SW 1271 (cell line): ENCODE measurements at places on chromosomes 16 and 17.
A peak's percentile ranks its signal among the peaks of the same experiment; 100 is the strongest.

- peak; percentile 76 for DNase-seq
Measured at GRCh38 chr16:22195695-22196558, 10.2 kb upstream of the EEF2K start.

DNA sequence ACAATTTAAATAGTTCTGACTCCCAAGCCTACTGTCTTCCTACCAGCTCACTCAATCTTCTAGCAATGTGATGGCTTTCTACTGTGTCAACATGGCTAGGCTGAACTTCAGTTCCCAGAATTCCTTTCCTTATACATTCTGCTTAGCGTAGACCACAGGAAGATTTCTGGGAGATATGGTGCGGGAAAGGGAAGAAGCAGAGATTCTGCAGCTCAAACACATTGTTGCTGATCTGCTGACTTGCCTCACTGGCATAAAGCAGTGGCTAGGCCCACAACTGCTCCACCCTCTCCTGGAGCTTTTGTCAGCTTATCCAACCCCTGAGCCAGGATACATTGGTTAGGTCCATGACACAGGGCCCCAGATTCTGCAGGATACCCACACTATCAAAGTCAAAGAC is 58.8 kb downstream of the GAS7 start:
- no peak for DNase-seq

DNA sequence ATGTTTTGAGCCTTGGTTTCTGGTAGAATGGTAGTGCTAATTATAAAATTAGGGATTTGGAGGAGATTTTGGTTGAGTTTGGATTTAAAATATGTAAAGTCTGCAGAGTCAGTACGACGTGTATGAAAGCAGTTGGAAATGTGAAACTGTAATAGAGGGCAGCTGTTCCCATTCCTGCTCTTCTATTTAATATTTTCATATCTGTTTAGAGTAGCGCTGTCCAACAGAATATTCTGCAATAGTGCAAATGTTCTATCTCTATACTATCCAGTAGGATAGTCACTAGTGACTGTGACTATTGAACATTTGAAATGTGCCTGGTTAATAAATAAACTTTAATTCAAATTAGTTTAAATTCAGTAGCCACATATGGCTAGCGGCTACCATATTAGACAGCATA is 443.4 kb upstream of the SOX9 start:
- no peak for DNase-seq

DNA sequence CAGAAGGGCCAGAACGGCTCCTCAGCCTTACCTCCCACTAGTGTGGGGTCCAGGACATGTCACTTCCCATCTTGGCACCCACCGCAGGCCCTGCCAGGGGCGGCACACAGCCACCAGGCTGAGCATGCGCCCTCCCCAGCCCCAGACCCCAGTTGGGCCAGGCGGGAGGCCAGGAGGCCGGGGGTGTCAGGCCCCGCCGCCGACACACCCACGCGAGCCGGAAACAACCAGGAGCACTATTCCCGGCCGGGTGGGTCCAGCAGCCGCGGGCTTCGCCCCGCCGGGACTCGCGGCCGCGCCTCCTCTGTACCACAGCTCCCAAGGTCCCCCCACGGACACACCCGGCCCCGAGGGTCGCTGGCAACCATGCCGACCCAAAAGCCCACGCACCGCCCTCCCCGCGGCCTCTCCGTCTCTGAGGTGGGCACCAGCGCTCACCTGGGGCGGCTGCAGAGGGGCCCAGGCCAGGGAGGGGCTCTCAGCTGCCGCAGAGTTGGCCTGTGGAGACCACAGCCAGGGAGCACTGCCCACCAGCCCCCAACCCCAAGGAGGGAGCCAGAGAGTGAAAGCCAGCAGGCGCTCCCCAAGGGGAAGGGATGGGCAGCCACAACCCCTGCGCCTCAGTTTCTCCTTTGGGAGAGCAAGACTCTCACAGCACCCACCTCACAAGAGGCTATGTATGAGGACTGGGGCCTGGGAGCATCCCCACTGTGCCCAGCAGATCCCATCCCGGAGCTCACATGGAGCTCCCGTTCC is 18.0 kb downstream of the B9D1 start:
- DNase-seq: no peak

DNA sequence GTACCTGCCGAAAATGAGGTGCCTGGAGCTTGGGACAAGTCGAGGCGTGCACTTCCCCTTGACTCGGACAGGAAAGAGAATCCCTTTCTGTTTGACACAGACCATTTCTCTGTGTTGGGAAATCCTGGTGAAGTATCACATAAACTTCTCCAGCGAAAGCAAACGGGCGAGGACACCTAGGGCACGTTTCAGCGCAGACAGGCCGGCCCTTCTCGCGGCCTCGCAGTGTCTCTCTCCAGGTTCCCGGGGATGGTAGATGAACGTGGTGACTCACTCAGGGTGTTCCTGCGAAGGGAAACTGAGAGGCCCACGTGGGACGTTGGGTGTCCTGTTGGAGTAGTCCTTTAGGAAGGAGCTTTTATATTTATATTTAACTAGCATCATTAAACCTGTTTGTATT is 36.3 kb upstream of the ZNF750 start:
- no peak for DNase-seq

- no peak for DNase-seq
Measured at GRCh38 chr16:86127366-86127765, 228.4 kb downstream of the IRF8 start.

- DNase-seq: no peak
Measured at GRCh38 chr16:90072442-90073105, 4.6 kb downstream of the PRDM7 start.

GRCh38 chr17:7650509-7651096 is at the start of gene ATP1B2:
Gene ATP1B2, plus strand, starts transcription at chr17:7650926. Its CDS starts 593 bp downstream, at chr17:7651519.
- no peak for DNase-seq

- DNase-seq: no peak
Measured at GRCh38 chr16:35686595-35686994, 2227.2 kb downstream of the TP53TG3F start.

- DNase-seq: no peak
Measured at GRCh38 chr16:78249832-78250231, 150.4 kb downstream of the WWOX start.

DNA sequence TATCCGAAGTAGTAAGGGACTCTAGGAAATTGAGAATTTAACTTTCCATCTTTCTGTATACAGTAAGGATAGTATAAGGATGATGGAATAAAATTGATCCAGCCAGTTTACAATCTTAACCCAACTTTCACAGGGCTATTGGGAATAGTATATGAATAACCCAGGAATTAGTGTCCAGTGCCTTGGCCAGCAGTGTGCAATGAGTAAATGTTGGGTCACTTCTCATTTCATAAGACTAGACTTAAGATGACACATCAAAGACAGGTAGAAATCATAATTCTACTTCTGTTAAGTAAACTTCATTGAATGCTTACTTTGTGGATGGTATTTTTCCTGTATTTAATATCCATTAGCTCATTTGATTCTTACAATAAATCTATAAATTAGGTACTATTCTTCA is 949.6 kb upstream of the GOT2 start:
- DNase-seq: no peak

DNA sequence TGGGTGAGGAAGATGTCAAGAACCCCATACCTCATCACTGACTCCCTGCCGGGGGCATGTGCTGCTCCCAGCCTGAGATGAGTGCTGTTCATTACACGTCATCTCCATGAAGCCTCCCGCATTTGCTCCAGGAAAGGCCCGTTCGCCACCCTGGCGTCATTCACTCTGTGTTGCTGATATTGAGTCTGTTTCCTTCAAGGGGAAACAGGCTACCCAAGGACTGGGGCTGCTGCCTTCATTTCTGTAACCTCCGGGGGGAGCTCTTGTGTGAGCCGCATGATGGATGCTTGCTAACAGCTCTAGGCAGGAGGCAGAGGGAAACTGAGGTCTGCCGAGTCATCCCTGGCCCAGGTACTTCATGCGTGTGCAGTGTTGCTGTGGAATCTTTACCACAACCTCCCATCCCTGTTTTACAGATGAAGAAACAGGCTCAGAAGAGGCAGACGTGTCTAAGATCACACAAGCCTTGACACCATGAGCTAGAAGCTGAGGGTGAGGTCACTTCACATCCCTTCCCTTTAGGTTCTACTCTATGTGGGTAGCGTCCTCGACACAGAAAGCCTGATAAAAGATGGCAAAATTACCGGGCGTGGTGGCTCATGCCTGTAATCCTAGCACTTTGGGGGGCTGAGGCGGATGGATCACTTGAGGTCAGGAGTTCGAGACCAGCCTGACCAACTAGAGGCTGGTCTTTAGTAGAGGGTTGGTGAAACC is 3.5 kb upstream of the ARMC5 start:
- DNase-seq: no peak

- no peak for DNase-seq
Measured at GRCh38 chr16:53541326-53541725, 38.3 kb upstream of the AKTIP start.

GRCh38 chr17:17565471-17566339 is 25.8 kb downstream of the PEMT start:
- DNase-seq: no peak

DNA sequence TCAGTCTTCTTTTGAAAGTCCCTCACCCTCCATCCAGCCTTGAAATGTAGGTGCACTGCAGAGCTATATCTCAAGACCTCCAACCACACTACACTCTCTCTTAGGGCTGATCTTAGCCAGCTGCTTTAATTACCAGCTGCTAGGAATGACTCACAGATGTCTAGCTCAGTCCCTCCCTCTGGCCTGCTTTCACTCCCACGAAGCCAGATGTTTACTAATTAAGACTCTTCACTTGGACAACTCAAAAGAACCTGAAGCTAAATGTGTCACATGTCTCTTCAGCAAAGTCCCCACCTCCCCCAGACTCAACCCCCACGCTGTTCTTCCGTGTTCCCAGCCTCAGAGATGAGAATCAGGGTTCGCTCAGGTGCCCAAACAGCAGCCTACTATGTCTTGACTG is 2.6 kb downstream of the GTF3C1 start:
- no peak for DNase-seq

GRCh38 chr16:20310421-20311395 is 16.6 kb downstream of the GP2 start:
- DNase-seq: no peak

DNA sequence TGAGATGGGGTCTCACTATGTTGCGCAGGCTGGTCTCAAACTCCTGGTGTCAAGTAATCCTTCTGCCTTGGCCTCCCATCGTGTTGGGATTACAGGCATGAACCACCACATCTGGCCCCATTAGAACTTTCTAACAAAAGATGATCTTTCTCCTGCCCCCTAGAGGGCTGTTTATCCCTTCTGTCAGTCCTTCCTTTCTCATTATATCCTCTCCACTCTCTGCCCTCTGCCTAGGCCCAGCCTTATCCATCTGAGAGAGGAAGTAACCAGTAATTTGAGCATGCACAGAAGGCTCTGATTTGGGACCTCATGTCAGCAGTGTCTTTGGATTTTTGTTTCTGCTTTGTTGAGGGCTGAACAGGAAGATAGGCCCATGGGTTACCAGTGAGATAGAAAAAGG is 4.4 kb upstream of the DHX40 start:
- DNase-seq: peak; percentile 49

- no peak for DNase-seq
Measured at GRCh38 chr17:30961209-30962188, 9.3 kb upstream of the RNF135 start.

GRCh38 chr17:31842195-31843069 is 16.6 kb downstream of the COPRS start:
- DNase-seq: peak; percentile 46

DNA sequence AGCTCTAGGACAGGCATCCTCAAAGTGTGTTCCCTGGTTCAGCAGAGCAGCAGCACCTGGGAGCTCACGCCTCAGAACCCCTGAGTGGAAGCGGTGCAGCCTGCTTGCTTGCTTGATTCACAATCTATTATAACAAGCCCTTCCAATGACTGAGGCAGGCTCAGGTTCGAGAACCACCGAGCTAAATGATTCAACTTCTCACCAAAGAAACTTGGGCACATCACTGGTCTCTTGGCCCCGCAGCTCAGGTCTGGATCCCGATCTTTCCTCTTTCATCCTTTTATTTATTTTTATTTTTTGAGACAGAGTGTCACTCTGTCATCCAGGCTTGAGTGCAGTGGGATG is 24.5 kb downstream of the CLUH start:
- no peak for DNase-seq

DNA sequence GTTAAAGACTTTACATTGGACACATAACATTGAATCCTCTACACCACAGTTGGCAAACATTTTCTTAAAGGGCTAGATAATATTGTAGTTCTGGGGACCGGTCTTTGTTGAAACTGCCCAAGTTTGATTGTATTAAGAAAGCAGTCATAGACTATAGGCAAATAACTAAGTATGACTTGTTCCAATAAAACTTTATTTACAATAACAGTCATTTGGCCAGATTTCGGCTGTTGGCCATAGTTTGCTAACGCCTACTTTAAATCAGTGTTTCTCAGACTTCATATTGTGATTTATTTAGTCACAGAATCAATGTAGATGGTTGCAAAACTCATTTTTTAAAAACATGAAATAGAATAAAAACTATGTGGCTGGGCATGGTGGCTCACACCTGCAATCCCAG is 531.8 kb downstream of the XYLT1 start:
- DNase-seq: no peak

DNA sequence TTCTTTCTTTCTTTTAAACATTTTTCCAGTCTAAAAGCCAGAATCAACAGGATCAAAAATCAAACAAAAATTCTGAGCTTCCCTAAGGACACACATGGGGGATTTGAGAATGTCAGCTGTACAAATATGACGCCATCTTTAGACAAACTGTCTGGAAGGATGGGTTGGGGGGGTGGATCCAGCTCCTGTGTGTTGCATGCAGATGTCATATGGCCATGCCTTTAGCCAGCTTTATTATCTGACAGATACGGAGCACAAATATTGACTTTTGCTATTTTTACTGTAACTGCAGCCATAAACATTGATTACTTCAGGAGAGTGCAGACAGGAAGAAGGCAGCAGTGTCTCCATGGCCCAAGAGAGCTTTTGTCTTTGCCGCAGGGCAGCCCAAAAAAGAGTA is 279.4 kb upstream of the ELAC2 start:
- DNase-seq: no peak

- no peak for DNase-seq
Measured at GRCh38 chr17:27845264-27846041, 45.1 kb upstream of the NOS2 start.

GRCh38 chr16:85127379-85127723 is 15.1 kb upstream of the CIBAR2 start:
- no peak for DNase-seq

GRCh38 chr17:6457688-6458459 is 13.6 kb downstream of the PIMREG start:
- DNase-seq: no peak

GRCh38 chr17:81456091-81456490 is 56.5 kb downstream of the ACTG1 start:
- no peak for DNase-seq

DNA sequence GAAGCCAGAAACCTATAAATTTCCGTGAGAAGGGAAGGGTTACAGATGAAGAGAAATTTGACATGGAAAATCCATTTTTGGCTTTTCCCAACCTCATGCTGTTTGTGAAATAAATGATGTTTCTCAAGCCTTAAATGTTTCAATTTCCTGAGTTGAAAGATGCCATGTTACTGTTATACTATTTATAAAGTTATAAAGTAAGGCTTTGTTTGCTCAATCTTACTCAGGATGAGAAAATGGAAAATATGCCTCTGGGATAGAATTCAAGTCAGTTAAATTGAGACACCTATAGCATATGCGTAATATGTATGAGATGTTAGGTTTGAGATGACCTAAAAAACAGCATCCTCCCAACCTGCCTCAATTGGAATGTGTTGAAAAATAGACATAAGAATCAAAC is 19.9 kb upstream of the FAM20A start:
- no peak for DNase-seq
